Activated T-cell treated with anti-CD3 and anti-CD28 coated beads, Interleukin-2, amount 50 U/mL, for 72 hours (primary cell): ENCODE measurements at places on chromosomes 13 and 19. TPM values are rescaled to one million over a fixed set of nuclear protein-coding genes. Genes with fewer than 3 reads are reported as not detected.

GRCh38 chr19:50358483-50359327 lies 6.7 kb downstream of the NAPSA start:
- H3K27ac ChIP-seq, result peak overlapping the region; percentile 86
- no peaks in the 10 kb centered on the region for H3K27me3 ChIP-seq
- DNase-seq, result peak; percentile 83
- H3K36me3 ChIP-seq, result peaks cover 22% of the 10 kb centered on the region
- H3K4me3 ChIP-seq, result peak overlapping the region; percentile 80

- H3K27me3 ChIP-seq, result peaks cover 4% of the 10 kb centered on the region
- H3K27ac ChIP-seq, result peak within 1 kb of the TSS; percentile 44
- peak within 1 kb of the TSS; percentile 92 for H3K4me3 ChIP-seq
- peak; percentile 99 for DNase-seq
- peaks cover 5% of the 10 kb centered on the region for H3K4me1 ChIP-seq
- H3K36me3 ChIP-seq, result no peaks in the 10 kb centered on the region
Observed at GRCh38 chr19:45768984-45769782, at the start of gene SIX5. SIX5 (minus strand) TSS chr19:45769252; CDS start chr19:45768844, 408 bp downstream.

GRCh38 chr13:59458908-59459579 lies 704.7 kb downstream of the DIAPH3 start:
- no peak for DNase-seq
- H3K27ac ChIP-seq, result no peak overlapping the region
- H3K4me3 ChIP-seq, result no peak overlapping the region
- peaks cover 8% of the 10 kb centered on the region for H3K4me1 ChIP-seq
- no peaks in the 10 kb centered on the region for H3K36me3 ChIP-seq

The ZMYM5 gene
- 29.0 TPM for total RNA-seq

GRCh38 chr13:92838786-92839185 lies 387.8 kb upstream of the GPC6 start:
- no peak overlapping the region for H3K27ac ChIP-seq
- no peaks in the 10 kb centered on the region for H3K27me3 ChIP-seq
- H3K4me3 ChIP-seq, result no peak overlapping the region

DNA sequence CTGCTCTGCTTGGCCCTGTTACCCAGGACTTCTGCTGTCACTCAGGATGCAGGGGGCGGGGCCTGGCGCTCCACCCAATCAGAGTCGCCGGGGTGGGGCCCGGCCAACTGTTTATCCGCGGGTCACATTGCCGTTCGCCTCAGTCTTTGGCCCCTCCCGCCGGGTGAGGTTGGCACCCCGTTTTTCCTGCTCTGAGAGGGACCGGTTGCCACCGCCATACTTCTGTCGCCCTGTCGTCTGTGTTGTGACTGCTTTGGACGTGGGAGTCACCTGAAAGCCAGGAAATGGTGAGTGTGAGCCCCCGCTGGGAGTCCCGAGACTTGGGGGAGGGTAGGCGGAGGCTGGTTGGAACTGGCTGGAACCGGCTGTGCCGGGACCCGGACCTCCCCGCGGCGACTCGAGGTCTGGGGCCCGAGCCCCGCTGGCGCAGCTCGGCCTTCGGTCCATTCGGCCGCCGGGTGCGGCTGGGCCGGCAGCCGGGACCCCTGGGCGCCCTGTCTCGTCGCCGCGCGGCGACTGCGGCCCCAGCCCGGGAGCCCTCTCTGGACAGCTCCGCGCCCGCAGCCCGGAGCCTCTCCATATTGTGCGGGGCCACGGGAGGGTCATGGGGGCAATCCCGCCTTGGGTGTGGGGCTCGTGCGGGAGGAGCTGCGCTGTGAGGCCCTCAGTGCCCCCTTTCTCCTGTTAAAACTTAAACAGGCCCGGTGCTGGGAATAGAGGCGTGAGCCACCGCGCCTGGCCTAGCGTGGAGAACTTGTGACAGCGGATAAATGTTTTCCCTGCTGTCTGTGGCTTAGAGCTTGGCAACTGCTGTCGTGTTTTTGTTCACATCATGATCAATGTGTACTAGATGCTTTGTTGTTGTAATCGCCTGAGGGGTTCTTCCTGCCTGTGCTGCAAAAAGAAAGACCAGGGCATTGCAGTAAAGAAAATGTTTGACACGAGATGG lies at the start of gene ZNF844:
ZNF844 (plus strand) TSS at position 142 of the 949 bp plus-strand sequence; CDS start at position 285, 143 bp downstream.
- peaks cover 16% of the 10 kb centered on the region for H3K36me3 ChIP-seq
- H3K27me3 ChIP-seq, result no peaks in the 10 kb centered on the region
- H3K27ac ChIP-seq, result peak within 1 kb of the TSS; percentile 28
- H3K4me3 ChIP-seq, result peak within 1 kb of the TSS; percentile 89
- peak; percentile 83 for DNase-seq

The MEF2B gene
- 6.4 TPM for total RNA-seq

The EFNB2 gene
- total RNA-seq, result 0.23 TPM

The PSG7 gene
- not detected for total RNA-seq

The DPF1 gene
- total RNA-seq, result 0.65 TPM

DNA sequence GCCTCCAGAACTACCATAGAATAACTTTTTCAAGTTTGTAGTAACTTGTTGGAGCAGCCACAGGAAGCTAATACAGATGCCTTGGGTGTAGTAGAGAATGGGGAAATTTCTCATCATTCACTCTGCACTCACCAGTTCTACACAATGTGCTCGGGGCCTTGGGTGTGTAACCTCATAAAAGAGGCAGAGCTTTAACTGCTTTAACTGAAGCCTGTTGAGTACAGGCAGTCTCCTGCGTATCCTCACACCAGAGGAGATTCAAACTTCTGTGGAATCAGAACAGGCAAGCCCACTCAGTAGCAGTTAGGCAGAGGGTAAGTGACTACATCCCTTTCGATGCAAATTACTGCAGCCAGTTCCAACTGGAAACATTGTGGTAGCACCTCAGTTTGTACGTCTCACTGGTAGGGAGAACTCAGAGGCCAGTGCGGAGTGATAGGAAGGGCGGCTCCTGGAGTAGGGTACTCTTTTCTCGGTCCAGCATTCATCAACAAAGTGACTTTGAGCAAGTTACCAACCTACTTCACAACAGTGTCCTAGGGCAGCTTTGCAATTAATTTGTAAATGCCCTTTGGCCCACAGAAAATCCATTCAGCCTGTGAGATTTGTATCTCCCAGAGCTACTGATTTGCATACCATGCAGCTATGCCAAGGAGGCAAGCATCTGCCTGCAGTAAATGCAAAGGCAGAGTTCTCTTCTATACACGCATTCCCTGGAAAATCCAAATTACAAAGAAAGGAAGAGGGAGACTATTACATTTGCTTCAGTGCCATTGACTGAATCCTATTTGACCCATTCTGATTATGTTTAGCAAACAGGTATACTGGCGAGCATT lies 904.3 kb downstream of the DIAPH3 start:
- no peak overlapping the region for H3K4me3 ChIP-seq
- no peaks in the 10 kb centered on the region for H3K36me3 ChIP-seq
- no peak overlapping the region for H3K27ac ChIP-seq
- no peaks in the 10 kb centered on the region for H3K27me3 ChIP-seq

- H3K36me3 ChIP-seq, result no peaks in the 10 kb centered on the region
- H3K4me1 ChIP-seq, result no peaks in the 10 kb centered on the region
- no peaks in the 10 kb centered on the region for H3K27me3 ChIP-seq
- H3K4me3 ChIP-seq, result no peak overlapping the region
Observed at GRCh38 chr13:68199271-68199670, 969.1 kb upstream of the PCDH9 start.

DNA sequence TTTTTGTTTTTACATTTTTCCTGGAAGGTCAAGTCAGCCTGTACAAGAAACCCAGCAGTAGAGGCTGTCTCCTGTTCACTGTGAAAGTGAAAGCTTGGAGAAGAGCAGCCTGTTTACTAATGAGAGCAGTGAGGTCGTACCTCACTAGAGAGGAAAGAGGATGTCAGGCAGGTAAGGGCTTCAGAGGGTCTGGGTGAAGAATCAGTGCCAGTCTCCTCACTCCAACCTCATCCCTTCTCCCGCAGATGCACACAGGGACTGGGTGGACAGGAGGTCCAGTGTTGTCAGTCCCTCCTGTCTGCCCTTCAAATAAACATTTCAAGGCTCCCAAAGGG lies 462.5 kb downstream of the KLF5 start:
- no peaks in the 10 kb centered on the region for H3K27me3 ChIP-seq
- no peaks in the 10 kb centered on the region for H3K36me3 ChIP-seq
- peak; percentile 1 for DNase-seq
- peak overlapping the region; percentile 56 for H3K4me3 ChIP-seq
- H3K27ac ChIP-seq, result peak overlapping the region; percentile 96
- H3K4me1 ChIP-seq, result peaks cover 21% of the 10 kb centered on the region

- no peak overlapping the region for H3K27ac ChIP-seq
- peaks cover 7% of the 10 kb centered on the region for H3K4me1 ChIP-seq
- no peak for DNase-seq
- no peaks in the 10 kb centered on the region for H3K36me3 ChIP-seq
- no peak overlapping the region for H3K4me3 ChIP-seq
Observed at GRCh38 chr13:23856008-23856750, 33.0 kb downstream of the MIPEP start.

The GPC6 gene
- not detected for total RNA-seq

The ZNF331 gene
- 71.4 TPM for total RNA-seq

DNA sequence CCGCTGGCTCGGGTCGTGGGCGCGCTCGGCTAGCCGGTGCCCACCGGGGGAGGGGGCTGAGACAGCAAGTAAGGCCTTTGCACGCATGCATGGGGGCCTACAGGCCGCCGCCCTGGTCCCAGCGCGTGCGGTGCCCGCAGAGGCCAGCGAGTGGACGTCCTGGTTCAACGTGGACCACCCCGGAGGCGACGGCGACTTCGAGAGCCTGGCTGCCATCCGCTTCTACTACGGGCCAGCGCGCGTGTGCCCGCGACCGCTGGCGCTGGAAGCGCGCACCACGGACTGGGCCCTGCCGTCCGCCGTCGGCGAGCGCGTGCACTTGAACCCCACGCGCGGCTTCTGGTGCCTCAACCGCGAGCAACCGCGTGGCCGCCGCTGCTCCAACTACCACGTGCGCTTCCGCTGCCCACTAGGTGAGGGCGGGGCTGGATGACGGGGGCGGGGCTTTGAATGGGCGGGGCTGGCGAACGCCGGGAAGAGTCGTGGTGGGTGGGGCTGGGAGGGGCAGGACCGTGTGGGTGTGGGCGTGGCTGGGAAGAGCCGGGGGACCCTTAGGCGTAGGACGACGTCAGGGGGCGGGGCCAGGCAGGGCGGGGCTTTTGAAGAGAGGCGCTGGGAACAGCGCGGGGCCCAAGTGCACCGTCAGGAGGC lies 2.1 kb downstream of the CILP2 start:
- peak overlapping the region; percentile 70 for H3K4me3 ChIP-seq
- no peaks in the 10 kb centered on the region for H3K36me3 ChIP-seq
- DNase-seq, result peak; percentile 77
- peaks cover 20% of the 10 kb centered on the region for H3K27me3 ChIP-seq

The IZUMO2 gene
- not detected for total RNA-seq

DNA sequence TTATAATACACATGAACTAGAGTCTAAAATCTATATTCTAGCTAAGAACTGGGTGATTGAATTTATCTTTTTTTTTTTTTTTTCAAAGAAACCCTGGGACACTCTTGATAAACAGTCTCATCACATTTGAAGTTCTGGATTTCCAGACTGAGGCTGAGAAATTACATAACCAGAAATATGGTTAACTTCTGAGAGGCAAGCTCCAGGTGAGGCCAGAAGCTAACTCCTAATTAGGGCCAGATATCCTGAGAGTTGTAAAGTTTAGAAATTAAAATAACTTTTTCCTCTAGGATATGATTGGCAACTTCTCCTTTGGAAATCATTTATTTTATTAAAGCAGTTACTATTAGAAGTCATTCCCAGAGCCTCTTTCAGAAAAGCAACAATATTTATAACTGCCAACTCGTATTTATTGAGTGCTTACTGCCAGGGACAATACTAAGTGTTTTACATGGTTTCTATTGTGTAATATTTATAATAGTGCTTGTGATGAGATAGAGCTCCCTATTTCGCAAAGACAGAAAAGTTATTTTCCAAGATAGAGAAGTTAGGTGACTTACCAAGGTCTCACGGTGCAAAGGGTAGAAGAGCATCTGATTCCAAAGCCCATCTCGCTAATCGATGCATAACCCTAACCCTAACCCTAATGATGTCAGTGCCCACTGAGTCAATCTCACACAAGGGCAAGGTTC lies 187.7 kb downstream of the DCT start:
- H3K4me3 ChIP-seq, result no peak overlapping the region
- DNase-seq, result no peak
- H3K4me1 ChIP-seq, result no peaks in the 10 kb centered on the region
- no peak overlapping the region for H3K27ac ChIP-seq
- no peaks in the 10 kb centered on the region for H3K27me3 ChIP-seq

DNA sequence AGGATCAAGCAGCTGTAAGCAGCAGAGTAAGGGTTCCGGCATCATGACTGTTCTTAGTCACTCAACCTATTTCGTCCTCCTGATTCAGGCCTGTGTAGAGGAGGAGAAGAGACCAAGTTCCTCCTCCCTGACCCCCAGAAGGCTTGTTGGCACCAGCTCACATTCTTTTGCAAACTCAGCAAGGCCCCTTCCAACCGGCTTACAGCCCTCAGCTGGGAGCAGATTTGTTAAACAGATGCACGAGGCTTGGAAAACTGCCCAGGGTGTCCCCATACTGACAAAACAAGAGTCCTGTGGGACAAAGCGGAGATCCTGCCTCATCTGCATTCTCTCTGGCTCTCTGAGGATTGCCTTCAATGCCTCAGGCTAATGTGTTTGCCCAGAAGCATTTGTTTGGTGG lies 113.2 kb upstream of the SOX21 start:
- no peak overlapping the region for H3K27ac ChIP-seq
- H3K4me1 ChIP-seq, result no peaks in the 10 kb centered on the region
- H3K36me3 ChIP-seq, result no peaks in the 10 kb centered on the region
- H3K4me3 ChIP-seq, result no peak overlapping the region
- peaks cover 9% of the 10 kb centered on the region for H3K27me3 ChIP-seq
- no peak for DNase-seq

DNA sequence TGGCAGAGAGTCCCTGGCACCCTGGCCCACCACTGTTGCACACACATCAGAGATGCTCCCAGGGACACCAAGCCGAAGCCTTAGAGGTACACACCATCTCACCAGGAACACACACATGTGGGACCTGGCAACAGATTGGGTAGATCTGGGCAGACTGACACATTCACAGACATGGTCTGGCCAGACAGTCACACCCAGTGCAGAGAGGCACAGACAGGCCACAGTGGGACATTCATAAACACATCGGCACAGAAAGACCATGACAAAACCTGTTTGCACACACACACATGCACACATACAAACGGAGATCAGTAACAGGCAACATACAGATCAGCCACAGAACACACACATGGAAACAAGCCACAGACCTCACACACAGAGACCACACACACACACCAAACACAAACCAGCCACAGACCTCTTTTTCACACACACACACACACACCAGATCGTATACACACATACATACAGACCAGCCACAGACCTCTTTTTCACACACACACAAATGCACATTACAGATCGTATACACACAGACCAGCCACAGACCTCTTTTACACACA lies 6.3 kb upstream of the JUNB start:
- H3K36me3 ChIP-seq, result no peaks in the 10 kb centered on the region
- no peak overlapping the region for H3K27ac ChIP-seq
- no peaks in the 10 kb centered on the region for H3K27me3 ChIP-seq
- H3K4me3 ChIP-seq, result no peak overlapping the region
- H3K4me1 ChIP-seq, result peaks cover 33% of the 10 kb centered on the region

The FXYD7 gene
- total RNA-seq, result 1.2 TPM

DNA sequence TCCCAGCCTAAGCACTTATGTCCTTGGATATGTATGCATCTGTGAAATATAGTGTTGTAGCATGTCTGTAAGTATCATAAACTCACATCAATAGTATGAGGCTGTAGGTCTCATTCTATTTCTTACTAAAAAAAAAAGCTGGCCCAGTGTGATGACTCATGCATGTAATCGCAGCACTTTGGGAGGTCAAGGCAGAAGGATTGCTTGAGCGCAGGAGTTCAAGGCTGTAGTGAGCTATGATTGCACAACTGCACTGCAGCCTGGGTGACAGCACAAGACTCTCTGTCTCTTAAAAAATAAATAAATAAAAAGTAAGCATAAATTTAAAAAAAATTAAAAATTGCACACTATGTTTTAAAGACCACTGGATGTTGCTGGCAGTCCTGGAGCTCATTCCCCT lies 79.1 kb upstream of the SPATA13 start:
- H3K4me3 ChIP-seq, result no peak overlapping the region
- H3K27me3 ChIP-seq, result peaks cover 15% of the 10 kb centered on the region
- peaks cover 4% of the 10 kb centered on the region for H3K4me1 ChIP-seq
- no peaks in the 10 kb centered on the region for H3K36me3 ChIP-seq
- H3K27ac ChIP-seq, result no peak overlapping the region
